ENCODE measurements at places on chromosomes 7 and 10.

- DNase-seq, result no peak
Measured at GRCh38 chr7:136891850-136892249, 23.4 kb downstream of the CHRM2 start.

DNA sequence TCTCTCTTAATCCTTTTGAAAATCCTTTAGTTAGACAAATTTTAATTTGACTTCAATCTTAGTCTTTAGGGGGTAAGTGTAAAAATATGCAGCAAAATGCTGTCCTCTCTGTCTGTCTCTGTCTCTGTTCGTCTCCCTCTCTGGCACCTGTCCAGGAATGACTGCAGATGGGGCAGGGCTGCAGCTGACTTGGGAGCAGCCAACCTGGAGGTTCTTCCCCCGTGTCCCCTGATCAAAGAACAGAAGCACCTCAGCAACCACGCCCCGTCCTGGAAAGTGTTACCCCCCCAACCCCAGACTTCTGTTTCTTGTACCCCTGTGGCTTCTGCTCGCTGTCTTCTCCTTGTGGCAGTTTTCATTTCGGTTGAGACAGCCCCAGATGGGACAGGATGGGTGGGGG, 141.6 kb upstream of the NPS start:
- no peak for DNase-seq

DNA sequence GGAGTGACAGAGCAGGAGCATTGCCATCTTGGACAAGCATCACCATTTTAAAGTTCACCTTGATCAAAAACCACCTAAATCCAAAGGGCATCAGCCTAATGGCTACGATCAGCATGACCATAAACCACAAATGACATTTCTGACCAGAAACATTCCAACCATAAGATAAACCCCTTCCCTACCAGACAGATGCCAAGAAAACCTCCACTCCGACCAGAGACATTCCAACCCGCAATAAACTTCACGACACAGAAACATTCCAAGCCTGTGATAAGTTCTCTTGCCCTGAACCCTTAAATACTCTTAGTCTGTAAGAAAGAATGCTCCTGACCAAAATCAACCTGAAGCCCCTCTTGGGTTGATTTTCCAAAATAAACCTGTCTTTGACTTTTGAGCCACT, 606.9 kb downstream of the POM121L12 start:
- no peak for DNase-seq

DNA sequence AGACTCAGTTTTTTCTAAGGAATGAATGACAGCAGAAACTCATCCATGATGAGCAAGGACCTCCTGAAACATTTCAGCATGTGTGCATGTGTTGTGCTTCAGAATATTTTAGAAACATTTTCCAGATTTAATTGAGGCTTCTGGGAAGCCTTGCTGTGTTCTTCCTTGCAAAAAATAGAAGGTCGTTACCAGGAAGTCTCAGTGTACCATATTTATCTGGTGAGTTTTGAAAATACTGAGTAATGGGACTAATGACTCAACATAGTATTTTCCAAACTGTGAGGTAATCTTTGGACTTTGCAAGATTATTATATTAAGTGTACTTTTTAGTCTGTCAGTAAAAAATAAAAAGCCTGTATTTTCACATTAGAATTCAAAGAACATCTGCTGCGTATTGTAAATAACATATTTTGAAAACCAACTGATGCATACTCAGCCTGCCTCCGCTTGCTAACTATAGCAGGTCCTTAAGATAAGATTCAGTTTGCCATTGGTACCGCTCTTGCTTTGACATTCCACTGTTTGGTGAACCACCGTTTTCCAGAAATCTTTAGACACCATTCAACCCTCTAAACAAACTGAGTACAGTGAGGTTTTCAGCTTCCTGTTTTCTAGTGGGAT, 739.6 kb upstream of the GALNT17 start:
- DNase-seq, result no peak
